ENCODE measurements at places on chromosomes 7 and 10.

DNA sequence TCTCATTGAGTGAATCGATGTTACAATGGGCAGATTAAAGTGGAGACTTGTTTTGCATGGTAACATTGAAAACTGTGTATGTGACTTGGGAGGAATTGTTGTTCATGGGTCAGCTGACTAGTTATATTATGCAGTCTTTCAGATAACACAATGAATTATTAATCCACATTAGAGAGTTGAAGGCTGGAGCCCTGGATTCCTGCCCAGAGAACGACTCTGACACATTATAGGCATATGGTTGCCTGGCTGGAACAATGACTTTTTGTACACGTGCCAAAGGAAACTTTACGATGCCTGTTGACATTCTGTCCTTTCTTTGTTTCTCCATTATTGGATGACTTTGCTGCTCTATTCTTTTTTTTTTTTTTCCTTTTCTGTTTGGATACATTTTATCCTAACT lies 52.3 kb upstream of the TMEM229A start:
- no peak for DNase-seq

GRCh38 chr7:47627580-47628283 lies 45.8 kb upstream of the TNS3 start:
- DNase-seq: no peak

GRCh38 chr7:149727899-149728476 lies 45.4 kb downstream of the ZNF467 start:
- no peak for DNase-seq

DNA sequence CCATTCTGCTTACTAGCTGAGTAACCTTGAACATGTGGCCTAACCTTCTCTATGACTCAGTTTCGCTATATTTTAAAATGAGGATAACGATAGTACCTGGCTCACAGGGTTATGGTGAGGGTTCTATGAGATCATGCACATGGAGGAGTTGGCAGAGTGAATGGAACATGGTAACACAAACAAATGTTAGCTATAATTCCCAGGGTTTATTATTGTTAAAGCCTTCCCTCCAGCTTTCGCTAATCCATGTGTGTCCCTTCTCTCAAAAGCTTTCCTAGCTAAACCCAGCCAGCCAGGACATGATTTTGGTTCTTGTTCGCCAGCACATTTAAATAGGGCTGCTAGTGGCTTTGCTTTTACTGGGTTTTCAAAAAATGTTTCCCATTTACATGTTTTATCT lies 361.0 kb upstream of the NFE2L3 start:
- DNase-seq: no peak

GRCh38 chr7:159025161-159025779 lies 119.4 kb downstream of the VIPR2 start:
- DNase-seq: no peak

DNA sequence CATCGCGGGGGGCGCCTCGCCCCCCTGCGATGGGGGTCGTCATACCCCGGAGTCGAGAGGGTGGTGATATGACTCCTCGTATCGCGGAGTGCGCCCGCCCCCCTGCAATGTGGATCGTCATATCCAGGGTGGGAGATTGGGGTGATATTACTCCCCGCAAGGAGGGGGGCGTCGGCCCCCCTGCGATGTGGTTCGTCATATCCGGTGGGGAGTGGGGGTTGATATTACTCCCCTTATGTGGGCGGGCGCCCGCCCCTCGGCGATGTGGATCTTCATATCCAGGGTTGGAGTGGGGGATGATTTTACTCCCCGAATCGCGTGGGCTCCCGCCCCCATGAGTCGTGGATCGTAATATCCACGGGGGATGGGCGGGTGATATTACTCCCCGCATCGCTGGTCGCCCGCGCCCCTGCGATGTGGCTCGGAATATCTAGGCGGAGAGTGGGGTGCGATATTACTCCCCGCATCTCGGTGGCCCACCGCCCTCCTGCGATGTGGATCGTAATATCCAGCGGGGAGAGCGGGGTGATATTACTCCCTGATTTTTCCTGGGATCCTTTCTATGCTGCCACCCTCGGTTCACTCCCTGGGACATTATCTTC lies 36.9 kb downstream of the MEIG1 start:
- DNase-seq: no peak

DNA sequence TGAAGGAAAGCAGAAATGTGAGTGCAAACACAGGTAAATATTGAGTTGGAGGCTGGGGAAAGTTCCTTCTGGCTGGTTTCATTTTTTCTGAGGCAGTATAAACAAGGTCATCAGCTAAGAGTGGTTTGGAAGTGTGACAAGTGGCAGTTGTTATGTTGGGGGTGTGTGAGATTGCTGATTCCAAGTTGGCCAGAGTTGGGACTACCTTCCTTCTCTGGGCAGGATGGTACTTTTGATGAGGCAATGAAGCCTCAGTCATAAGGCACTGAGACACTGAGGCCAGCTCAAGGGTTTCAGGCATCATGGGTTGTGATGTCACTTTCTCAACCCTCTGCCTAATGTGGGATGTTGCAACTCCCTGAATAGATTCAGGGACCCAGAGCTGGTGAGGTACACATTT lies 8.2 kb upstream of the PTTG1IP2 start:
- DNase-seq: no peak

DNA sequence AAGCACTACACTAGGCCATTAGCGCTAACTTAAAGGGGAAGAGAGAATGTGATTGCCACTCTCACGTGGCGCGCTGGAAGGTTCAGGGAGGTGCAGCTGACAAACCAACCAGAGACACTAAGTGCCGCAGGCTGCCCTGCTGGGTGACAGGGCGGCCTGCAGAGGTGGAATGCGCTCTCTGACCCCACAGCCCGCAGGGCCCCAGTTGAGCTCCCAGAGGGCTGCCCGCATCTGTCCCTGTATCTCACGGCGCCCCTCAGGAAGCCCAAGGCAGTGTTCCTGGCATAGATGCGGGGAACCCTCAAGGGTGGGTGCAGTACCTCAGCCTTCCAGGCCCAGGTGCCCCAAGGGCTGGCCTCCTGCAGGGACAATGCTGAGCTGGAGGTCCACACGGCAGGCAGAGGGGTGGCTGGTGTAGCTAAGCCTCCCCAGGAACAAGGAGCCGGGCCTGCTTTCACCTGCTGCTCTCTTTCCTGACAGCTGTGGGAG lies 66.6 kb downstream of the CALML3 start:
- DNase-seq: no peak

DNA sequence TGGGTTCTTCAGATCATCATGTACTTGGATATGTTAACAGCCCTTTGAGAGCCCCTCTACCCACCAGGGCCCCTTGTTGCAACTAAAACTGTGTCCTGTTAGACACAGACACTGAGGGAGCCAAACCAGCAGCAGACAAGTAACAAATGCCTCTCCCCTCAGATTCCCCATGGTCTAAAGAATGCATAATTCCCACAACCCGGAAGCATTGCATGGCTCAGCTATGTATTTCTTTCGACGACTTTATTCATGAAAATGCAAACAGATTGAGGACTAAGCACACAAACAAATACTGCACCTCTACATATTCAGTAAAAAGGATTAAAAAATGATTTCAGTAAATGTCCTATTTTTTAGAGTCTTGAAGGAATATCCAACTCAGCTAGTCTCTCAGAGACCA lies 70.1 kb upstream of the HECW1 start:
- no peak for DNase-seq

GRCh38 chr10:99676426-99676825 lies 17.1 kb downstream of the ENTPD7 start:
- DNase-seq: no peak

DNA sequence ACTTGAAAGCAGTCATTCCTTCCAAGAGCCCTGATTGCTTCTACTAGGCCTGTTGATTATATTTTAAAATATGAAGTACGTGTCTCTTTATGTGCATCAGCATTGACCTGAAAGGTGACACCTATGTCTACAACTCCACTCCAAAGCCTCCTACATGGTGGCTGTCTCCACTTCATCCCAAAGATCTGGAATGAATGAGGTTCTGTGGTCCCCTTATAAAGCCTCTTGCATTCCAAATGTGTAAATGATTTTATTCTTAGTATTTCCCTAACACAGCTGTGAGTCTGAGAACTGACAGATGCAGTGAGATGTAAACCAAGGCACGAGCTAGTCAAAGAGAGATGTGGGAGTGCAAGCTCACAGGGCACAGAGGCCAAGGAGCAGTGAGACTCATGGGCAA lies 176.0 kb upstream of the SVIL start:
- no peak for DNase-seq

- DNase-seq: no peak
These were observed 8.8 kb downstream of the FZD9 start for GRCh38 chr7:73442222-73442902.

DNA sequence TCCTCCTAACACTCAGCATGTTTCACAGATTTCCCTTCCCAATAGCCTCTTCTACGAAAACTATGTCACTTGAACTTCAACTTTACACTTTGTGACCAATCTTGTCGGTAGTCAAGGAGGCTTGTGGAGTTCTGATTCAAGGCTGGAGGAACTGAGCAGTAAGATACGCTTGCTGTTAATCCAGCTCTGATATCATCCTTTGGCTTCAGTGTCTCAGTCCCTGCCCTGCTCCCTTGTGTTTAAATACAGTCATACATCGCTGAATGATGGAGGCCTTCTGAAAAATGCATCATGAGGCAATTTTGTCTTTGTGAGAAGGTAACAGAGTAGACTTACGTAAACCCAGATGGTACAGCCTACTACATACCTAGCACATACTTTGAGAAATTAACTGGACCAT lies 173.6 kb downstream of the RNF133 start:
- DNase-seq: no peak

DNA sequence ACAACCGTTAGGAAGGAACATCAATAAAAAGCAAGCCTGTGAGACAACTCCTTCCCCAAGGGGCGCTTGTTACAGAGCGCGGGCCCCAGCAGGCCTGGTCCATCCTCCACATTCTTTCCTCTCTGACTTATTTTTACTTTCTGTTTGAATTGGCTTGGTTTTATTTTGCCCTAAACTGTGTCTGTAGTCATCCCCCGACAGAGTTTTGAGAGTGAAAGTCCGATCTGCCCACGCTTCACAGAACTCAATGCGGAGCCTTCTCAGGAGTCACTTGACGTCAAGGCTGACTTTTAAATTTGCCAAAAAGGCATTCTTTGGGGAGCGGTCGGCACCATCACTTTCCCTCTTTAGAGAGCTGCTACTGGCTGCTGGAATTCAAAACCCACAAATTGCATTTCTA lies 150.1 kb upstream of the KLF6 start:
- no peak for DNase-seq

GRCh38 chr7:14233076-14233867 lies 243.8 kb upstream of the ETV1 start:
- DNase-seq: no peak

- no peak for DNase-seq
These were observed 17.4 kb upstream of the ATOH7 start for GRCh38 chr10:68249297-68249696.

DNA sequence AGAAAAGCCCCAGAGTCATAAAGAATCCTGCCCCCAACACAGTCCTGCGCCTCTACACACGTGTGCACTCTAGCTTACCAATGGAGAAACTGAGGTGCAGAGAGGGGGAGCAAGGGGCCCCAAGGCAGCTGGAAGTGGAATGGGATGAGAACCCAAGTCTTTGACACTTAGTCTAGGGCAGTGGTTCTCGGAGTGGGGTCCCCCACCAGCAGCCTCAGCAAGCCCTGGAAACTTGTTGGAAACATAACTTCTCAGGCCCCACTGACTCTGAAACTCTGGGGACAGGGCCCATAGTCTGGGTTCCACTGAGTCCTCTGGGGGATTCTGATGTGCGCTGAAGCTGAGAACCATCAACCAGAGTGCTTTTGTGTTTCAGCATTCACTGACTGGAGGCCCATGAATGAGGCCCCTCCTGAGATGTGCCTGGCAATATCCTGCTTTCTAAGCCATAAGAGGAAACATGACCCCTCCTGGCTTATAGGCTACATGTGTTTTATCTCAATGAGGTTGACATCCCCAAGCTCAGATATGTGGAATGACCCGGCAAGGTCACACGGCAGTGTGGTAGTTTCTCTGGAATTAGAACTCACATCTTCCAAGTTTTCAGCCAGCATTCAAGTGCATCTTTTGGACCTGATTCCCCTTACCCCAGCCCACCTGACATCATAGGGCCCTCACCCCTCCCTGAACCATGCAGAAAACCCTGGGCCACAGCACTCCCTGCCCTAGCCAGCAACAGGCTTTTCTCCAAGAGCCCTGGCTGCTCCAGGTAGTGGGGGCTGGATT lies 147.3 kb upstream of the PCBD1 start:
- no peak for DNase-seq

GRCh38 chr7:43868681-43869005 lies 674 bp downstream of the MRPS24 start:
- DNase-seq: no peak

DNA sequence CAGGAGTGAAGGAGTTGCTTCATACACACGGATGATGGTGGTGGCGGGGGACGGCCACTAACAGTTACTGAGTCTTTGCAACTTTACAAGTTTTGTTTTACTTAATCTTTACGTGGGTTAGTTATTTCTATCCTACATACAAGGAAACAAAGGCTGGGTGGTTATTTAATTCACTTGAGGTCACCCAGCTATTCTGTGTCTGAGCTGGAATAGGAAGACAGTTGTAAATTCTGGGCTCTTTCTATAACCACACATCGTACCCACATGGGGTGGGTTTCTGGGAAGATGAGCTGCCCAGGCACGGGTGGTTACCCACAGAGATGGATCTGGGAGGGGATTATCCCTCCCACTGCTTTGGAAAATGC lies 137.9 kb downstream of the ANLN start:
- no peak for DNase-seq

GRCh38 chr7:55569797-55570196 lies 2.5 kb downstream of the VOPP1 start:
- peak; percentile 28 for DNase-seq
